ENCODE measurements at places on chromosomes 1 and 21.
A peak's percentile ranks its signal among the peaks of the same experiment; 100 is the strongest.

DNA sequence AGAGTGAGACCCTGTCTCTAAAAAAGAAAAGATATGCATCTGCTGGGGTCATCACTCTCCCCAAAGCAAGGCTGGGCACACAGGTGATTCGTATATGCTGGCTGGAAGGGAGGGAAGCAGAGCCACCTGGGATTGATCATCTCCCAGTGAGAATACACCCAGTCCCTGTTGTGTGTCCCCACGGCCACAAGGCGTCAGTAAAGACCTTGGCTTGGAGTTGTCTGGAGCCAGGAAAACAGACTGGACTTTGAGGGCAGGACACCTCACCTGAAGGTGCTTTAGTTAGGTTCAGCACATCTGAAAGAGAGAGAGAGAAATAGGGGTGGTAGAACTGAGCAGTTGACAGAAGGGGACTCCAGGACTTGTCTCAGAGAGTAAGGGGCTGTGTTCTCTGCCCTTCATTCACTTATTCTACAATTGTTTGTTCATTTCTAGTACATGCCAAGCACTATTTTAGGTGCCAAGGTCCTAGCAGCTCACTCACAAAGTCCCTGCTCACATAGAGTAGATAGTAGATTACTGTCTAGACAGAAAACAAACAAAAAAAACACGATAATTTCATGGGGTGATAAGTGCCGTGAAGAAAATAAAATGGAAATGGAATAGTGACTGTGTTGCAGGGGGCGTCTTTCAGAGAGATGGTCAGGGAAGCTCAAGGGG, 13.5 kb downstream of the CITED4 start:
- DNase-seq = peak; percentile 78

- peak; percentile 87 for DNase-seq
Observed at GRCh38 chr21:33286600-33287456, 20.7 kb downstream of the IL10RB start.

DNA sequence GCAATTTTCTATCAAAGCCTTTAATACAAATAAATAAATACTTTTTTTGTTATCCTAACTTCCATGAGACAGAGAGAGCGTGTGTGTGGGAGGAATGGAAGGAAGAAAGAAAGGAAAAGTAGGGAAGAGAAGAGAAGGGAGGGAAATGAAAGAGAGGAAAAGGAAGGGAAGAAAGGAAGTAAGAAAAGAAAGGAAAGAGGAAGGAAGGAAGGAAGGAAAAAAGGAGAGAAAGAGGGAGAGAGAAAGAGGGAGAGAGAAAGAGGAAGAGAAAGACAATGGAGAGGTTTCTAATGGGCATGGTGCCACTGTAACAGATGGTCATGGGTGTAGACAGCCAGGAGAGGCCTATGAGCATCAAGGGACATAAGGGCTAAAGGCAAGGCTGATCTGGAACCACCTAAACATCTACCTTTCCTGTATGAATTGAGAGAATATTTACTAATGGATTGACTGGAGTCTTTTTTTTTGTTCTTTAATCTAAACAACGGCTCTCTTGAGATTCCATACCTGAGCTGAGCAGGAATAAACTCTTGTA, 234.9 kb downstream of the PTPRC start:
- no peak for DNase-seq

DNA sequence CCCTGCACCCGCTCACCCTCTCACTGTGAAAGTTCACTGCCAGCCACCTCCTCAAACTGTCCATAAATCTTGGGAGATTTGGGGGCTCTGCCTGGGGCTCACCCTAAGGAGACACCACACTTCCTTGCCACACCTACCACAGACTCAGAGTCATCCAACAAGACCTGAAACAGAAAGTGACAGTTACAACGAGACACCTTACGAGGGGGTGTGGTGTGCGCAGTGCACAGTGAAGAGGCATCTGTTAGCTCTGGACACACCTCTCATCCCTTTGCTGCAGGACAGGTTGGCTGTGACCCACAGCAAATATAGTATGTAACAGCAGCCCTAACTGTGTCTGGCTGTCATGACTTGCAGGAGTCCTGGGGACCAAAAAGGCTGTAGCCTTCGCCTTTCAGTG, 190.2 kb downstream of the NR5A2 start:
- no peak for DNase-seq

- peak; percentile 17 for DNase-seq
Observed at GRCh38 chr1:184276416-184276815, 110.4 kb upstream of the C1orf21 start.

- no peak for DNase-seq
Observed at GRCh38 chr1:10360045-10360444, 38.8 kb upstream of the PGD start.

DNA sequence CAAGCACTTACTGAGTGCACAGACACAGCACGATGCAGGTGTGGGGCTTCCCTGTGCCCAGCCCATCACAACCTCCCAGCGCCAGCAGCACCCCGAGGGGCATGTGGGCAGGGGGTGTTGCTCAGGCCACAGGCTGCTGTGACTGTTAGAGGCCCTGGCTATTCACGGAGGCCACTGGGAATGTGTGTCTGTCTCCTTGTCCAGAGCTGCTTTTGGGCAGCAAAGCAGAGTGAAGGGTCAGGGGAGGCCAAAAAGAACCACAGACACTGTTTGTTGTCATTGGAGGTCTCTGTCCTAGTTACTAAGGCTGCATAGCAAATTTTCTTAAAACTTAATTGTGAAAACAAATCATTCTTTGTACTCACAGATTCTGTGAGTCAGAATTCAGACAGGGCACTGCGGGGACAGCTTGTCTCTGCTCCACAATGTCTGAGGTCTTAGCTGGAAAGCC, 49.6 kb downstream of the TNFRSF8 start:
- peak; percentile 58 for DNase-seq

DNA sequence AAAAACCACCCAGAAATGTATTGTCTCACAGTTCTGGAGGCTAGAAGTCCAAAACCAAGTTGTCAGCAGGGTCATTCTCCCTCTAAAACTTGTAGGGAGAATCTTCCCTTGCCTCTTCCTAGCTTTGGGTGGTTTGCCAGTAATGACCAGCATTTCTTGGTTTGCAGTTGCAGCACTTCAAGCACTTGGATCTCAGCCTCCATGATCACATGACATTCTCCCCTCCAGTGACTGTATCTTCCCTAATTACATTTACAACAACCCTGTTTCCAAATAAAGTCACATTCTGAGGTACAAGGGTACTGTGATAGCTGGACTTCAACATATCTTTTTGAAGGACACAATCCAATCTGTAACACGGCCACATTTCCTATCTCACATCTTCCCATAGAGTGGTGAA, 37.2 kb downstream of the EVI5 start:
- DNase-seq = peak; percentile 58

DNA sequence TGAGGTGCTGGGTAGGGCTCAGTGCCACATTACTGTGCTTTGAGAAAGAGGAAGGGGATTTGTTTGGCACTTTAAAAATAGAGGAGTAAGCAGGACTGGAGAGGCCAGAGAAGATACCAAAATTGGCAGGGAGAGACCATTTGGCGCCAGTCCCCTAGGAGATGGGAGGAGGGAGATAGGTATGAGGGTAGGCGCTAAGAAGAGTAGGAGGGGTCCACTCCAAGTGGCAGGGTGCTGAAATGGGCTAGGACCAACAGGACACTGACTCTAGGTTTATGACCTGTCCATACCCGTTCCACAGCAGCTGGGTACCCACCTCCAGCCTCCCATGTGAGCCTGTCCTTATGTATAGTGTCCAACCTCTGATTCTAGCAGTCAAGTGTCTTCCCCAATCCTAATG, 1.0 kb upstream of the CRTC2 start:
- DNase-seq = no peak

- DNase-seq = no peak
Observed at GRCh38 chr1:198552668-198553416, 12.4 kb upstream of the ATP6V1G3 start.

- DNase-seq = no peak
Observed at GRCh38 chr1:192538407-192539296, 36.9 kb upstream of the RGS1 start.

DNA sequence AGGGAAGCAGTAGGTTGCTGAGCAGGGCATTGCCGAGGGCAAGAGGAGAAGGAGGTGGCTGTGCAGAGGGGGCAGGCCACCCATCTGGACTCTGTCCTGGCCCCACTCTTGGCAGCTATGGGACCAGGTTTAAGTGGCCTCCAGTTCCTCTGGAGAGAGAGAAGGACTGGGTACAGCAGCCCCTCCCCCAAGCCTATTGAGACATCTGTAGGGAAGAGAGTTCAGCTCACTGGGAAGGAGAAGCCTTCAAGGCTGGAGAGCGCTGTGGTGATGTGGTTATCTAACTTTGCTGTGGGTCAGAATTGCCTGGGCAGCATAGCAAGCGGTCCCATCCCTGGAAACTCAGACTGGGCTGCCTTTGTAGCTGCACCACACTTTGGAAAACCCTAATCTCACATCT, 93.9 kb downstream of the KCNJ15 start:
- DNase-seq = no peak

DNA sequence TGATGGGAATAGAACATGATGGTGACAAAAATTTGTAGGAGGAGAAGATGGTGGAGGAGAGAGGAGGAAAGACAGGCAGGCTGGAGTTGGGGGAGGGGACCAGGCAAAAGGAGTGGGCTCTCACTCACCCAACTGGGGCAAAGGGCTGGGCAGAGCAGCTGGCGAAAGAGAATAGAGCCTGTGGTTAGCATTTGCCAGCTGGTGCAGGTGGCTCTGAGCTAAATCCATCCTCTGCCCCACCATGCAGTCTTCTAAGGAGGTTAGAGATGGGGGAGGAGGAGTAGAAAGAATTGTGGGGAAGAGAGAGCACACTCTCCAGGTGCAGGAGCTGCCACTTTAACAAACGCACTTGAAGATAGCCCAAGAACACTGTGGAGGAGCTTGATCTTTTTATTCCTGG, 27.6 kb upstream of the SLAMF1 start:
- DNase-seq = no peak

GRCh38 chr1:30696831-30697230, 26.6 kb downstream of the MATN1 start:
- no peak for DNase-seq

DNA sequence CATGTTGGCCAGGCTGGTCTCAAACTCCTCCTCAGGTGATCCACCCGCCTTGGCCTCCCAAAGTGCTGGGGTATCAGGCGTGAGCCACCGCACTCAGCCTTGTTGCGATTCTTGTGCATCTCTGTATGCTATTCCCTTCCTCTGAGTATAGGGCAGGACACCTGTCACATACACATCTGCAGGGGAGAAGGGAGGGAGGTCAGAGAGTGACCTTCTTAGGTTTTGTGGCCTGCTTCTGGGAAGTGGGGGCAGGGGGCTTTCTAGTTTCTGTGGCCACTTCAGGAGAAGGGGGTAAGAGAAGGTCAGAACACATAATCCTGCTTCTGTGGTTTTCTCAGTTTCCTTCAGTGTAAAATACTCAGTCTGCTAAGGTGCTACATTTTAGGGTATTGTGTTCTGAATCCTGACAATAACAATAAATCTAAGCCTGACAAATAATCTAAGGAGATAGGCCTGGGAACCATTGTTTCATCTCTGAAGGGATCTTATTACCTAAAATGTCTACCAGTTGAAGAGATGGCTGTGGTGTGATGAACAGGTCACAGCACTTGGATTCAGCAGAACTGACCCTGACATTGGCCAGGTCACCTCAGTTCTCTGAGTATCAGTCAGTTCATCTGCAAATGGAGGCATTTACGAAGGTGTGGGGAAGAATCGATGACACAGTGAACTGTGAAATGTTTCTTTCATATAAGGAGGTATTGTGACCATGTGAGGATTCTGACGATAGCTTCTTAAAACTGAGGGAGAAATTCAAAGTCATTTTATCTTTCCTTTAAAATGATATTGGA, 212.6 kb upstream of the L1TD1 start:
- DNase-seq = no peak

DNA sequence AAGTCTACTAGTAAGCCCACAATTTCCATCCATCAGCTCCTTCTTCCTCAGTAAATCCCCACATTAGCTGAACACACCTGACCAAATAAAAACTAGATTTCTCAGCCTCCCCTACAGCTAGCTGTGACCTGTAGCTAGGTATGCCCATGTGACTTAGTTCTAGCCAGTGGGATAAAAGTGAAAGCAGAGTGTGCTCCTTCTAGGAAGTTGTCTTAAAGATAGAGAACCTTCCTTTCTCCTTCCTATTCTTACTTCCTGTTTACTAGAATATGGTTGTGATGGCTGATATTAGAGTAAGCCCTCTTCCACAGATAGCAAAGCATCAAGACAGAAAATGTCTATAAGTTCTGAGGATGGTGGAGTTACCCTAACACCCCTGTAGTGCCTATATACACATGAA, 67.0 kb downstream of the PIK3R3 start:
- no peak for DNase-seq

GRCh38 chr1:234730770-234731568, 121.0 kb upstream of the IRF2BP2 start:
- peak; percentile 41 for DNase-seq

- DNase-seq = no peak
Observed at GRCh38 chr1:3842912-3843311, 14.1 kb downstream of the CEP104 start.

DNA sequence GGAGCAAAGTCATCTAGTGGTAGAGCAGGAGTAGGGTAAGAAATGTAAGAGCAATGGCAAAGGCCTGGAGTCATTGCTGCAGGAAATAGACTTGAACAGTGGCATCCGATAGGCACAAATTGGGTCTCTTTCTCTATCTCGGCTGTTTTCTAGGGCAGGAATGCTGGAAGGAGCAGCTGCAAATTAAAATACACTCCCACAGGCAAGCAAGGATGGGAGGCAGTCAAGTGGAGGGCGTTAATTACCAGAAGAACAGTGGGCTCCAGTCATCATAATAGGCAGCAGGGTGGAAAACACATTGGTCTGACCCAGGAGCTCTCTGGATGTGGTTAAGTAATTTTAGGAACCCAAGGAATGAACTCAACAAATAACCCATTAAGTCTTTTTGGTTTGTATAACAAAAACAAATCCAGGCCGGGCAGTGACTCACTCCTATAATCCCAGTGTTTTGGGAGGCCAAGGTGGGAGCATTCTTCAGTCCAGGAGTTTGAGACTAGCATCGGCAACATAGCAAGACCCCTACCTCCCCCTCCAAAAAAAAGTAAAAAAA, 7.8 kb upstream of the TDRD5 start:
- DNase-seq = no peak

DNA sequence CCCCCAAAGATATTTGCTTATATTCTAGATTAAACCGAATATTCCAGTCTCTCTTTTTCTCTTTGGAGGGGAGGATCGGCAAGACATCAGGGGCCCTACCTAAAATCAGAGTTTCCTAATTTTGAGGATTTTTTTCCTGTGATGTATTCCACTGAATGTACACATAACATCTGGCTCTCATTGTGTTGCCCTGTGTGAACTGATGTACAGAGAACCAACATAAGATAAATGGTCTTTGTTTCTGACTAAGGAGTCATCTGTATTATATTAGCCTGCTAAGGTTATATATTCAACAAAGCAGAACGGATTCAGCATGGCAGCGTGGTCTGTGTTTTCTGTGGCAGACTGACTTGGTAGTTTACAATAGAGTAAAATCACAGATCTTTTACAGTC, 114.8 kb upstream of the NCAM2 start:
- no peak for DNase-seq

GRCh38 chr1:103561643-103562395, 9.6 kb upstream of the AMY2B start:
- peak; percentile 56 for DNase-seq
